ENCODE measurements at places on chromosomes 13 and 19.
A peak's percentile ranks its signal among the peaks of the same experiment; 100 is the strongest.

DNA sequence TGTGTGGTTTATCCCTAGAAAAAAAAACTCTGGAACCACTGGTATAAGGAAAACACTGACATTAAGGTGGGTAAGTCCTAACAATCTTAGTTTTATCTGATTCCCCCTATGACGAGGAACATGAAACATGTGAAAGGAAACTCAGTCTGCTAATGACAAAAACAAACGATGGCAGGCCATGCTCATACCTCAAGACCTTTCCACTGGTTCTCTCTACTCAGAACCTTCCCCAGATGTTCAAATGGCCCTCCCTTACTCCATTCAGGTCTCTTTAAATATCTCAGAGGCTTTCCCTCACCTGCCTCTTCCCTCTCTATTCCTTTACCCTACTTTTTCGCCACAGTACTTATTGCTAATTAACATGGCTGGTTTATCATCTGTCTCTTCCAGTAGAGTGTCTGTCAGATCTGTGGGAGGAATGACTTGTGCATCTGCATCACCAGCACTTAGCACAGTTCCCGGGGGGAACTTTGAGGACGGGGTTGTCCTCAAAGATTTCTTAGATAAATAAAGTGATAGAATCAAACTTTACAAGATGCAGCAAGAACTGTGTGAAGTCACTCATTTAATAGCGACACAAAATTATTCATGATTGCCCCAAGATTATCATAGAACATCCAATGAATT, 1.5 kb downstream of the TUBGCP3 start:
- DNase-seq, result no peak

GRCh38 chr19:13952931-13953531, 722 bp downstream of the DCAF15 start:
- no peak for DNase-seq

- DNase-seq, result peak; percentile 27
Measured at GRCh38 chr19:55636723-55637122, 4.1 kb upstream of the ZNF580 start.

DNA sequence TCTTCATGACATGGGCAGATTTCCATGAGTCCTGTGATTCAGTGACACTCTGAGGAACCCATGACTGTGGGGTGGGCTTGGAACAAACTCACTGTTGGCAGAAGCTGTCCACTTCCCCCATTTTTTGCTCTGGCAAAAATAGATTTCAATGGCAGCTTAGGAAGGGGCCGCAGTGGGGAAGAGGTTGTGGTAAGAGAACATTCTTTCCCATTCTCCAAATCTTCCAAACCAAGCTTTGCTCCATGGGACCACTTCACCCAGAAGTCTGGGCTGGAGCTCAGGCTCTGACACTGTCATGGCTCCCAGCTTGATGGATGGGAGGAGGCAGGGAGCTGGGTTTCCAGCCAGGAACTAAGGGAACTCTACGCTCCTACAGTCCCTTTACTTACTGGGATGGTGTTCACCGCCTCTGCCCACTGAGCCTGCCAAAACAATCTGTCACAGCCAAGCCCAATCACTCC, 24.9 kb upstream of the MEDAG start:
- peak; percentile 70 for DNase-seq

GRCh38 chr13:59363313-59363712, 800.4 kb downstream of the DIAPH3 start:
- DNase-seq, result no peak

GRCh38 chr13:27166313-27166712, 5.3 kb downstream of the USP12 start:
- DNase-seq, result no peak

DNA sequence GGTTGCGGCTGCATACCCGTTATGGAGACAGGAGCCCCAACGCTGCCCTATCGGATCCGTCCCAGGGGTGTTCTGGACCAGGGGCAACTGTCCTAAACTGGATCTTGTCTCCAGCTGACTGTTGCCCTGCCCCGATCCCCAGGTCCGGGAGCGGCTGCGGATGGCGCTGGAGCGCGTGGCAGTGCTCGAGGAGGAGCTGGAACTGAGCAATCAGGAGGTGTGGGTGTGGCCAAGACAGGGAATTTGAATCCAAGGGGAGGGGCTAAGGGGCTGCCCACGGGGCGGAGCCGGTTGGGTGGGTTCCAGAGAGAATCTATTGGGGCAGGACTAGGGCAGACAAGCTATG, 9.9 kb downstream of the PPFIA3 start:
- DNase-seq, result peak; percentile 36

DNA sequence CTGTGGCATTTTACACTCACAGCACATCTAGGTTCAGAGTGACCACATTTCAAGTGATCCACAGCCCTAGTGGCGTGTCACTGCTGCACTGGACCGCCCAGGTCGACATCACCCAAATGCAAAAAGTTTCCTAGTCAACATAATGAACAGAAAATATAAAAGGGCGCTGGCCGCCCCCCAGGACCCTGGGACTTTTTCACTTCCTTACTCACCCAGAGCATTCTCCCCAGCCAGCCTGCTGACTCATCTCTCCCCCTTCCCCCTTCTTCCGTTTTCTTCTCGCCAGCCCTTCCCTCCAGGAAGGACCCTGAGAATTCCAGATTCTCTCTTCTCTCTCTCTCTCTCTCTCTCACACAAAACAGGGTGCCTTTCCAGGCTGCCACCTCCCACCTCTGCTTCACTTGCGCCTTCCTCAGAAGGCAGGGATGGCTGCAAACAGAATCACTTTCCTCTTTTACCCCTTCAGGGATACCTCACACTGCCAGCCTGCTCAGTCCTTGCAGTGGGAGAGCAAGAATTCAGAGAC, 21.0 kb upstream of the GRWD1 start:
- DNase-seq, result no peak

DNA sequence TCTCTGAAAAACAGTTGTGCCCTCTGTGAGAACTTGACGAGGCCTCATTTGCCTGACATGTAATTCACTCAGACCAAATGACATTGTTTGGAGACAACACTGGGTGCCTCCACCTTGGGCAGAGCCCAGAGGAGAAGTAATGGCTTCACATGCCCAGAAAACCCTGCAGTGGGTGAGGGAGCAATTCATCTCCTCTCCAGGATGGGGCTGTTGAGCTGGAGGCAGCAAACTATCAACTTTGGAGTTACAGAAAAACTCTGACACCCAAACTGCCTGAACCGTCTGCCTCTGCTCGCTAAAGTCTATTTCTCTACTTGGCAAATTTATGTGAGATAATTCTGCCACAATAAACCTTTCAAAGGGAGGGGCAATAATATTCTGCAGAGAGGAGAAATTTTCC, 146.9 kb downstream of the DCLK1 start:
- no peak for DNase-seq

DNA sequence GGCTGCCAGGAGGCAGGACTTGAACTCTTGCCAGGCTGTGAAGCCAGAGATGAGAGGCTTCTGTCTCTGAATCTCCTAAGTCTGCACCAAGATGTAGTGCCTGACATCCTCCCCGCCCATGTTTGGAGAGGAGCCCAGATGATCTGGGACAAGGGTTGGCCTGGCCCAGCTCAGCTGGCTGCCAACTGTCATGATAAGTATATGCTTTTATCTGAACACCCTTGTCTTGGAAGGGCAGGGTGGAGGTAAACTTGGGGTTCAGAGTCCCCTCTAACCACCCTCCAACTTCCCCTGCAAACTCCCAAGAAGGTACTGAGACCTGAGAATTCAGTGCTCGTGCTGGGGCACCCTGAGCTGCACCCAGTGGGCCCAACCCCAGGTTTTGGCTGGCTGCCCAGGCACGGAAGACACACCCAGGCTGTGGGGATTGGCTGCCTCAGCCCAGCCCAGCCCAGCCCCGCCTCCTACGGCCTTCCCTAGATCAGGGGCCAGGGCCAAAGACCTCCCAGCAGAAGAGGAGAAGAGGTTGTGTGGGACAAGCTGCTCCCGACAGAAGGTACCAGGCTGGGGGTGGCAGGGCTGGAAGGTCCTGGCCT, at the start of gene CYP4F12:
Gene CYP4F12 (plus strand): TSS at position 508 of the 596 bp plus-strand sequence. CDS start 443 bp downstream, outside the sequence.
- DNase-seq, result peak; percentile 92

GRCh38 chr19:51010066-51010795, 8.8 kb upstream of the KLK8 start:
- no peak for DNase-seq

DNA sequence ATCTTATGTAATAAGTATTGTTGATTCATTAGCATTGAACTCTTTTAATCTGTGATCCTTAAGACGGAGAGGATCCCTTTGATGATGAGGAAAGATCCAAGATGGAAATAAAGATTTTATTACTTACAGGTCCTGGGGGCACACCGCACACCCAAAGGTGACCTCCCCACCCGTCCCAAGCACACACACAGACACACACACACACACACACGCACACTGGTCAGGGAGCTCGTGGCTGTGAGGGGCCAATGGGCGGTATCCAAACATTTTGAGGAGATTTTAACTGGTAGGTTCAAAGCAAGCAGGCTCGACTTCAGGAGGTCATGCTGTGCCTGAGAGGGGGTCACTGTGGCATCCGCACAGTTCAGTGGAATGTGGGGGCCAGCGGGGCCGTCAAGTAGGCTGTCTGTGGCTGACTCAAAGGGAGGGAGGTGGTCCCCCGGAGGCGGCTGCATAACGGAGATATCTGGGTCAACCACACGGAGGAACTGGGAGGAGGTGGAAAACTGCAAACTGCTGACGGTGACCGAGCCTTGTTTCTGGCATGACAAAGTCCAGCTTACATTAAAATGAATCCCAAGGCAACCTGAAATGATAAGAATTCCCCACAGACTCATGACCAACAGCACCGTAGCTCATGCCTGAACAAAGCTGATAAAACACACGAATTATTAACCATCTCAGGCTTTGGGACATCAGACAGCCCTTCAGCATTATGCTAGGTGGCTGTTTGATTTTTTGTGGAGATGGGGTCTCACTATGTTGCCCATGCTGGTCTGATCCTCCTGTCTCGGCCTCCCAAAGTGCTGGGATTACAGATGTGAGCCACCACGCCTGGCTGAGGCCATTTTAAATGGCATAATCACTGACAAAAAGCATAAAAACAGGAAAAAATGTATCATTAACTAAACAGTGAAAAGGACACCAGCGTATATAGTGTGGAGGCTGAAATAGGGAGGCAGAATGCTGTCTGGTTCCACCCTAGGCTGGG, 20.9 kb upstream of the SIGLEC11 start:
- DNase-seq, result peak; percentile 26

DNA sequence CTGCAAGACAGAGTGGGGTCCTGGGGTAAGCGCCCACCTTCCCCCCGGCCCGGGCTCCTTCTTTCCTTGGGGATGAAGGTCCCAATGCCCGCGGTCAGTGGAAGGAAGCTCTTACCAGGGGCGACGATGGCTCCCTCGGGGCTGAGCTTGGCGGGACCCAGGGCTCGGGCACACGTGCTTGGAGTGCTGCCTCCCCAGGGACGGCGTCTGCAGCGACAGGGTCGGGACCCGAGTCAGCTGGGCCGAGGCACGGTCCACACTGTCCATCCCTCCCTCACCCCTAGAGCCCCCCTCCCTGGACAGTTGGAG, 3.5 kb downstream of the JSRP1 start:
- no peak for DNase-seq

- DNase-seq, result no peak
Measured at GRCh38 chr13:55439450-55439849, 1701.3 kb upstream of the PRR20A start.

DNA sequence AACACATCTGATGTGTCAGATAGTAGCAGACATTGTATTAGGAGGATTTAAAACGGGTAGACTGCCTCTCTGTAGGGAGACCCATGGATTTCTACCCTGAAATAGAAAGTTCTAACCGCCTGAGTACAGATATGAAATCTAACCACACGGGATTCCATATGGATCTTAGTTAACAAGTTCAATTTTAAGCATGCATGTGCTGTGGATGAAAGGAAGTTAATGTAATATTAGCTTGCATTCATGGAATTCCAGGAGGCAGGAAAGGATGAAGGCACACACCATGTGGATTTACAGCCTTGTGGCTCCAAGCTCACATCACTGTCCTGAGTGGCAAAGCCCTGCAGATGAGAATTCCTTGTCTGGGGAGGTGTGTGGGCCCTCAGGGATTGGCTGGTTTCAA, 120.6 kb upstream of the IRS2 start:
- DNase-seq, result no peak

DNA sequence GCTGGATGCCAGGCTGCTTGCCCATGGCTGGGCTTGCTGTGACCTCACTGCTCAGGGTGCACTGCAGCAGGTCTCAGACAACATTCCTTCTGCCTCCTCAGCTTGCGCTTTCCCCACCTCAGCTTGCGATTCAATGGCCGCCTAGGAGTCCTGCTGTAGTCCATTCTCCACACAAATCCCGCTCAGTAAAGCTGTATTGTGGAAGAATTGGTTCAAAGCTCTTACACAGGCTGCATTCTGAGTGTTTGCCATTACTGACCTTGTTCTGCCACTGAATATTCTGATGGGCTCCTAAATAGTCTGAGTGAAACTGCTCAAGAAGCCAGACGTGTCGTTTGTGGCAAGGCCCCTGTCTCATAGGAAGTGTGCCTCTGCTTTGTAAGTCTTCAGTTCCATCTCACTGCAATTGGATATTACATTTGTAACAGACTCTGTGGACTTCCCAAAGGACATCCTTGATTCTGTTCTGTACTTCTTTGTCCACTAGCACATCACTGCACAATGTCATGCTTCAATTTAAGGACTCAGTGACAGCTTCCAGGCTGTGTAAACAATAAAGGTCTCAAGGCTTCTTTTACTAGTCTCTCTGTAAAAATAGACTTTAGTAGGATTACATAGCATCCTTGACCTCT, 49.8 kb downstream of the KATNAL1 start:
- DNase-seq, result peak; percentile 40

DNA sequence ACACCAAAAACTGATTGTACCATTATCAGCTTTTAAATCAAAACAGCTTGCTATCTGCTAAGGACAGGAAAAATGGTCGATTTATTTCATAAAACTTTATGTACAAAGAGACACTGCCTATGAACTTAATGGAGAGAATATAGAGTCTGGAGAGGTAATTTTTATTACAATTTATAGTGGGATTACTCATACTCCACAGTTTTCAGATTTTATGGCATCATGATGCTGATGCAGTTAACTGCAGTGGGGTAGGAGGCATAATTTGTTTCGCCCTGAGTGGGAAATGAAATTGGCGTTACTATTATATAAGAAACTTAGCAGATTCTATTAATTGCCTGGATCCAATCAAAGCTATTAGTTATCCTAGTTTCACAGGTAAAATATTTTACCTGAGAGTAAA, 301.4 kb downstream of the KLF12 start:
- DNase-seq, result no peak

- DNase-seq, result no peak
Measured at GRCh38 chr13:75633285-75633684, 2.8 kb upstream of the LMO7 start.

GRCh38 chr19:3208317-3209207, 15.9 kb upstream of the CELF5 start:
- DNase-seq, result no peak

DNA sequence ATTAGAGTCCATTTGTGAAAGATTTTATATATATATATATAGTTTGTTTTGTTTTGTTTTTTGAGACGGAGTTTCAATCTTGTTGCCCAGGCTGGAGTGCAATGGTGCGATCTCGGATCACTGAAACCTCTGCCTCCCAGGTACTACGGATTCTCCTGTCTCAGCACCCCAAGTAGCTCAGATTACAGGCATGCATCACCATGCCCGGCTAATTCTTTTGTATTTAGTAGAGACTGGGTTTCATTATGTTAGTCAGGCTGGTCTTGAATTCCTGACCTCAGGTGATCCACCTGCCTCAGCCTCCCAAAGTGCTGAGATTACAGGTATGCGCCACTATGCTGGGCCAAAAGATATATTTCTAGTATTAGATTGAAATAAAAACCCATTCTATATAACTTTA, 4.0 kb upstream of the ZNF701 start:
- no peak for DNase-seq

GRCh38 chr13:99884913-99885312, 86.7 kb downstream of the ZIC5 start:
- no peak for DNase-seq

All from Right ventricle myocardium superior (tissue), 1 donor.